ENCODE measurements at places on chromosomes 16 and 17.
A peak's percentile ranks its signal among the peaks of the same experiment; 100 is the strongest.

DNA sequence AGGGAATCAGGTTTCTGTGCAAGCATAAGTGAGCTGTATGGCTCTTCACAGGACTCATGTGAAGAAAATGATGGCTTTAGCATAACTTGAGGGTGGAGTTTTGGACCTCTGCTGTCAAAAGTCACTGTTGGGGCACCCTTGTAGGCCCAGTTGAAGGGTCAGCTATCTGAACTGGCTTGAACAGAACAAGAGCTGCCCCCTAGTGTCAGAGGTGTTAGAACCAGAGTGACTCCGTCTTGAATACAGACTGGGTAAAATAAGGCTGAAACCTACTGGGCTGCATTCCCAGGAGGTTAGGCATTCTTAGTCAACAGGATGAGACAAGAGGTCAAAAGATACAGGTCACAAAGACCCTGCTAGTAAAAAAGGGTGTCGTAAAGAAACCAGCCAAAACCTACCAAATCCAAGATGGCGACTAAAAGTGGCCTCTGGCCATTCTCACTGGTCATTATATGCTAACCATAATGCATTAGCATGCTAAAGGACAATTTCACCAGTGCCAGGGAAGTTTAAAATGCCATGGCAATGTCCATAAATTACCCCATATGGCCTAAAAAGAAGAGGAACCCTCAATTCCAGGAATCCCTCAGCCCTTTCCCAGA, 484.0 kb upstream of the ERCC4 start:
- no peak for DNase-seq

GRCh38 chr16:13957197-13958078, 37.5 kb downstream of the ERCC4 start:
- DNase-seq: no peak

DNA sequence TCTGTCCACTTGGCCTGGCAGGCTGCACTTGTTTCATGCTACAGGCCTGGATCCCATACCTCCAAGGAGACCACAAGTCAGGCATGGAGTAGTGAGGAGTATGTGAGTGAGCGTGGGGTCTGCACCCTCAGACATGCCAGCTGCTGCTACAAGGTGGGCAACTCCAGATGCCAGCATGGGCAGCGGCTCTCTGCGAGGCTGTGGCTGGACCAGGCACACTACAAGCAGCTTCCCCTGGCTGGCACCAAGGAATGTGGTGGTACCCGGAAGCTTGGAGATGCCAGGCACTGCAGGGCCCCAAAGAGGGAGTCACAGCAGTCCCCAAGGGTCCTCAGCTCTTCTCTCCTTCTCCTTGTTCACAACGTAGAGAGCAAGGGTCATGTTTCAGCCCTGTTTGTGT, 16.1 kb upstream of the DNAH9 start:
- no peak for DNase-seq

DNA sequence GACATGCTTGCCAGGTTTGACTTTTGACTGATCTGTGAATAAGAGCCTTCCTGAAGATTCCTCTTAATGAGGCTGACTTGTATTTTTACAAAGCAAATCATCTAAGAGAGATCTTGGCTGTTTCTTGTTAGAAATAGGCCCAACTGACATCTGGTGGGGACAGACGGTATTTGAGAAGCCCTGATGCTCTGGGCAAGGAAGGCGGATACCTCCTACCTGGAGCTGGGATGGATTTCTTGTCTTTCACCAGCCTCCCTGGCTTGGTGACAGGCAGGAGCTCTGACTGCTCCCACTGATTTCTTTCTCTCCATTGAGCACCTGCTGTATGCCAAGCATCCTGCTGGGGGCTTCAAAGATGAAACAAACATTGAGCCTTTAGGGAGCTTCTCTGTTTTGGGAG, 40.4 kb downstream of the AKAP1 start:
- DNase-seq: no peak

GRCh38 chr17:56451629-56452028, 141.9 kb upstream of the NOG start:
- DNase-seq: no peak

DNA sequence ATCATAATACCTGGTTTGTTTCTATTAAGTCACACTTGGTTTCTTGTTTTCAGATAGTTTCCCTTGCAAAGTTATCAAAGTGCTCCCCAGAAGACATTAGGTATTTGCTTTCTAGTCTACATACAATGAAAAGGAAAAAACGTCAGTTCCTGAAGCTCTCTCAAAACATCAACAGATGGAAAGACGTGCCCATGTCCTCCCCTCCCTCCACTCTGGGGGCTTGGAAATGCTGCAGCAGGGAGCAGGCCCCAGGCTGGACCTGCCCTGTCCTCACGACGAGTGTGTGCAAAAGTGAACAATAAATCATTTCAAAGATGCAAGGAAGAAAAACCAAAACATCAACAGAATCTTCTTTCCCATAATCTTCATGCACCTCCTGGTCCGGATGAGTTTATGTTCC, 118.5 kb downstream of the USP22 start:
- DNase-seq: no peak

GRCh38 chr17:7214300-7215135, 5.1 kb downstream of the DLG4 start:
- DNase-seq: peak; percentile 99

DNA sequence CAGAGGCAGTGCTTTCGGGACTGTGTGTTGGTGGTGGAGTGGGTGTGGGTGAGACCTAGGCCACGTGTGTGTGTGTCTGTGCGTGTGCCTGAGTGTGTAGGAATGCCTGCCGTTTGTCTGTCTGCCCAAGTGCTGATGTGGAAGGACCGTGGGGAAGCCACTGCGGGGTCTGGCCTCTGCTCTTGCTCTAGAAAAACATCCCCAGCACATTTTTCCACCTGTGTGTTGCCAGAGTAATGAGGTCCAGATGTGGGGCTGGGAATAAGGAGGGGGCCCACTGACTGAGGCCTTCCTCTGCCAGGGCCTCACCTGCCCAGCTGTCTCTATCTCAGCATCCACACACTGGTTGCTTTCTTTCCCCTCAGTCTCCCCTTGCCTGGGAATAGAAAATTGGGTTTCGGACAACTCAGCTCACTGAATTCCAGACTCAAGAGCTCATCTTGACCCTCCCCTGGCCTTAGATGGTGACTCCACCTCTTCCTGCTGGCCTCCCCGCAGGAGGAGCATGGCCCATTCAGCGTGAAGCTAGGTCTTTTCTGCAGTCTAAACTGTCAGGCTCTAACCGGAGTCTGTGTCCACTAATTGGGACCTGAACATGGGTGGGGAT, 7.6 kb downstream of the SGCA start:
- DNase-seq: no peak

DNA sequence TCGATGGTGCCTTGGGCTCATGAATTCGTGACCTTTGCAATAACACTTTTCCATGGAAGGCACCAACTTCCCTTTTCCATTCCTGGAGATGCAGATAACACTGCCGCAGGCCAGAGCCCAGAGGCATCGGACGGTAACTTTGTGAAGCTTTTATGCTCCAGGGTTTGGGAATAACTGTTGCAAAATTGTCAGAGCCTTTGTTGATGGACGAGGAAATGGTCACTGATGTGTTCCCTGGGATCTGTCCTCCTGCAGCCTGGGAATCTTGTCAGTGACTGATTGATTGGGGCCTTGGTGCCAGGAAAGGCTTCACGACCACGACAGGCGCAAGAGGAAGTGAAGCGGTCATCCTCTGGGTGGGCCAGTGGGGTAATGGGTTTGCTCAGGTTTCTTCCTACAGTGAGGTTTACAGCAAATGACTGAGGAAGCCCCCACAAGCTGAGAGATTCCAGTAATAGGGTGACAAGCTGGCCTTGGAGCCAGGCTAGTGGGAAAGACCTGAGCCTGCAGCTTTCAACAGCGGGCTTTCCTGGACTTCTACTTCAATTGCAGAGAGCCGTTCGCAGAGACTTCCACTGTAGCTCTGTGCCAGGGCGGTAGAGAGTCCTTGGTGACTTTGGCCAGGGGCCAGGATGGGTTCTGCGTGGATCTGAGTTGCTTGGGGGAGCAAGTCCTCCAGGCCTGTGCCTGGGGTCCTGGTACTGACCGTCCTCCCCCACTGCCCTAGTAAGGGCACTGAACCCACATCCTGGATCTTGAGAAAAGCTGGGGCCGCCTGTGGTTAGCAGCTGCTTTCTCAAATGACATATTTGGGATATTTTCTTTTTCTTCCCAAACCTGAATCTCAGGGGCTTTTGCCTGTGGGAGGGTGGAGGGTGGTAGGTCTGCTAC, 37.6 kb downstream of the PGS1 start:
- no peak for DNase-seq

GRCh38 chr16:73125850-73126524, 78.1 kb upstream of the ZFHX3 start:
- DNase-seq: no peak

GRCh38 chr16:89490439-89491237, at the start of gene ANKRD11:
Gene ANKRD11, minus strand, starts transcription at chr16:89490561. Its CDS starts 173,542 bp downstream, at chr16:89317019.
- DNase-seq: peak; percentile 99

- DNase-seq: no peak
These were observed 397.4 kb downstream of the SOX9 start for GRCh38 chr17:72518159-72518732.

DNA sequence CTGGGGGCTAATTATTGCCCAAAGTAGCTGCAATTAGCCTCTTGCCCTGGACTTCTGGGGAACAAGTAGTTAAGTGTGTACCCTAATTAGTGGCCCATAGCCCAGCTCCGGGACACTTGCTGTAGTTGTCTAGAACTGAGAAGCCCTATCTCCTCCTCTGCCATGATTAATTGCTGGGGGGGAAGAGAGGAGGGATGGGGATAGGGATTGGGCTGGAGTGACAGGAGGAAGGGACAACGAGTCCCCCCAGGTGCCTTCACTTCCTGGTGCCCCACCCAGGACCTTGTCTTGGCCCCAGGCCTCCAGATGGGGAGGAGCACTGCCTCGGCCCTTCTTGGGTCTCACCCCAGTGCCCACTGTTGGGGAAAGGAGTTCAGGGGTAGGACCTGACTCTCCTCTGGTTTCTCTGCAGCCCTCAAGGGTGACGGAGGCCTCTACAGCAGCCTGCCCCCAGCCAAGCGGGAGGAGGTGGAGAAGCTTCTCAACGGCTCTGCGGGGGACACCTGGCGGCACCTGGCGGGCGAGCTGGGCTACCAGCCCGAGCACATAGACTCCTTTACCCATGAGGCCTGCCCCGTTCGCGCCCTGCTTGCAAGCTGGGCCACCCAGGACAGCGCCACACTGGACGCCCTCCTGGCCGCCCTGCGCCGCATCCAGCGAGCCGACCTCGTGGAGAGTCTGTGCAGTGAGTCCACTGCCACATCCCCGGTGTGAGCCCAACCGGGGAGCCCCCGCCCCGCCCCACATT, 17.4 kb downstream of the NGFR start:
- no peak for DNase-seq

DNA sequence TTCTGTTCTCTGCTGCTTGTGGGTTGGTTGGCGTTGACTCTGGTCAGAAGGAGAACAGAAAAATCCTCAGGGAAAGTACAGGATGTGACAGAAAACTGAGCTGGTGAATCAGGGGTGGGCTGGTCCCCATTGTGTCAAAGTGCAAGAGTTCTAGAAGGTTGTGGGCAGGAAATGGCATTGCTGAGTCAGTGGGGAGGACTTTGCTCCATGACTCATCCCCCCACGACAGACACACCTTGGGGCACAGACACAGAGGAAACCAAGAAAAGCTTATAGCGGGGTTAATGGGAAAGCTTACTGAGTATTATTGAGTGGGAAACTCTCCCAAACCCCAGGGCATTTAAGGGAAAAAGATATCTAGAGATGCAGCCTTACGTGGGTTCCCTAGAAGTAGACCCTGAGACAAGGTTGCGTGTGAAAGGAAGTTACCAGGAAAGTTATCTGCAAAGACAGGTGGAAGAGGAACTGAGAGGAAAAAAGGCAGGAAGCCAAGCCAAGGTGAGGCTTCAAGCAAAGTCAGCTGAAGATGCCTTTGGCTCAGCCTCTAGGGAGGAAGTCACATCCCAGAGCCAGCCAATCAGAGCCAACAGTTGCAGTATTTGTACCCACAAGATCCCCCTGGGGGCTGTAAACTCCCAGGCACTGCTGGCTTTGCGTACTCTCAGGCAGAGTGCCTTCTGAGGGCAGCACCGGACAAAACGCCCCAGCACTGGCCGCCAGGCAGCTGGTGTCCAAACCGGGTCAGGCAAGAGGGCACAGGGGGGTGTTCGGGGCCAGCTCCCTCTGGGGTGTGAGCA, 86.4 kb downstream of the FOXL1 start:
- peak; percentile 78 for DNase-seq

GRCh38 chr17:4901108-4901647, 1.7 kb downstream of the CHRNE start:
- DNase-seq: no peak

DNA sequence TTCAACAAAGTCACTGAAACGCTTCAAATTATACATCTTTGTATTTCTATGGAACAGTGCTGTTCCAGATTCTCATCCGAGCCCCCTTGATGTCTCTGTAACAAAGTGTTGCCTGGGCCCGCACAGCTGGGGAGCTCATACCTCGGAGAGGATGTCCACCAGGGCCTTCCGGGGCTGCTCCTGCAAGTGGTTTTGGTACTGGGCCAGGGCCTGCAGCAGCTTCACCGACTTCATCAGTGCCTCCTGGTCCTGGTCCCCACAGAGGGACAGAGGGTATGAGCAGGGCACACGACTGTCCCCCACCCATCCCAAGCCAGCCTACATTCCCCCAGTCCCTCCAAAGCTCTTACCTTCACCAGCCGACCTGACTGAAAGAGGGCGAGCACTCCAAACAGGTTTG, 1.5 kb downstream of the MYBBP1A start:
- DNase-seq: no peak

GRCh38 chr17:13909901-13910519, 159.3 kb upstream of the COX10 start:
- DNase-seq: no peak

- no peak for DNase-seq
These were observed 27.3 kb downstream of the RSPRY1 start for GRCh38 chr16:57213462-57213861.

DNA sequence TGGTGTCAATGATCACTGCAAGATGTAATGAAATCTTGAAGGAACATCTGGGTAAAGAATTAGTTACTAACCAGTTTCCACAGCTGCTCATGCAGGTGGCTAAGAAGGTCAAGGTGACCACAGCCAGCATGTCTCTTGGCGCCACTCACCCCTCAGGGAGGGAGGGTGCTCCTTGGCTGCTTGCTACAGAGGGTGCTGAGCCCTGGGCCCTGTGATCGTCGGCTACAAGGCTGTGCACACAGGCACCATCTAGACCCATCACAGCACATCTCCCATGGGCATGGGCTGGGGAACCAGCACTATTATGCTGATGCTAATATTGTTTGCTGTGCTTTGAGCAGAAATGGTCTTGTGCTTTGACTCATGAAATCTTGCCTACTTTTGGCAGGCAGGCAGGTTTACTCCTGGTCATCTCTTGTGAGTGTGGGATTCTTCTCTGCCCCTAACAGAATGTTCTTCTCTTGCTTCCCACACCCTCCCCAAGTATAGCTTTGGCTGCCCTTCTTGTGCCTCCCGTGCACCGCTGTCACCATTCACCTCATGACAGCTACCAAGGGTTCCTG, 36.4 kb downstream of the TXNDC11 start:
- no peak for DNase-seq

GRCh38 chr17:46053911-46054534, 55.0 kb downstream of the STH start:
- DNase-seq: no peak
